ENCODE measurements at places on chromosomes 6 and 20. TPM values are rescaled to one million over a fixed set of nuclear protein-coding genes. Genes with fewer than 3 reads are reported as not detected.

The TRAM2 gene
- 243 TPM for total RNA-seq

The GPR63 gene
- 0.10 TPM for total RNA-seq

The TMEM217 gene
- 0.36 TPM for total RNA-seq

The TREM2 gene
- total RNA-seq = not detected

The BMP6 gene
- total RNA-seq = 0.74 TPM

The RAB44 gene
- total RNA-seq = not detected

The SSTR4 gene
- total RNA-seq = not detected

The ULBP3 gene
- 2.9 TPM for total RNA-seq

The TBPL1 gene
- 40.7 TPM for total RNA-seq

The TP53TG5 gene
- total RNA-seq = not detected

The SLPI gene
- 25.7 TPM for total RNA-seq

The SNAP25 gene
- not detected for total RNA-seq

The GGTLC1 gene
- not detected for total RNA-seq

The PBOV1 gene
- not detected for total RNA-seq

The RPN2 gene
- 488 TPM for total RNA-seq

The ACAT2 gene
- 33.7 TPM for total RNA-seq

The ACSS2 gene
- total RNA-seq = 31.8 TPM

The C4A gene
- total RNA-seq = 0.26 TPM

The TOX2 gene
- not detected for total RNA-seq

The BIRC7 gene
- total RNA-seq = not detected

The HIVEP2 gene
- 3.1 TPM for total RNA-seq

The JPH2 gene
- total RNA-seq = 9.9 TPM
